ENCODE measurements at places on chromosomes 3 and 15.

GRCh38 chr15:42111924-42112323 lies 17.6 kb upstream of the PLA2G4D start:
- DNase-seq: no peak

- DNase-seq: no peak
Observed at GRCh38 chr3:52798376-52798977, 3.9 kb downstream of the ITIH3 start.

GRCh38 chr15:25177955-25178801 lies 223.4 kb downstream of the SNRPN start:
- no peak for DNase-seq

GRCh38 chr3:154123906-154124305 lies 2.7 kb downstream of the ARHGEF26 start:
- DNase-seq: no peak
